ENCODE measurements at places on chromosomes 1 and 21.

- DNase-seq, result no peak
Measured at GRCh38 chr1:44262816-44263567, 49.7 kb downstream of the DMAP1 start.

- no peak for DNase-seq
Measured at GRCh38 chr1:102799496-102799895, 308.8 kb downstream of the COL11A1 start.

- DNase-seq, result no peak
Measured at GRCh38 chr21:45945868-45946210, 35.7 kb upstream of the COL6A1 start.

- no peak for DNase-seq
Measured at GRCh38 chr1:20068722-20069121, 1.3 kb upstream of the PLA2G5 start.

DNA sequence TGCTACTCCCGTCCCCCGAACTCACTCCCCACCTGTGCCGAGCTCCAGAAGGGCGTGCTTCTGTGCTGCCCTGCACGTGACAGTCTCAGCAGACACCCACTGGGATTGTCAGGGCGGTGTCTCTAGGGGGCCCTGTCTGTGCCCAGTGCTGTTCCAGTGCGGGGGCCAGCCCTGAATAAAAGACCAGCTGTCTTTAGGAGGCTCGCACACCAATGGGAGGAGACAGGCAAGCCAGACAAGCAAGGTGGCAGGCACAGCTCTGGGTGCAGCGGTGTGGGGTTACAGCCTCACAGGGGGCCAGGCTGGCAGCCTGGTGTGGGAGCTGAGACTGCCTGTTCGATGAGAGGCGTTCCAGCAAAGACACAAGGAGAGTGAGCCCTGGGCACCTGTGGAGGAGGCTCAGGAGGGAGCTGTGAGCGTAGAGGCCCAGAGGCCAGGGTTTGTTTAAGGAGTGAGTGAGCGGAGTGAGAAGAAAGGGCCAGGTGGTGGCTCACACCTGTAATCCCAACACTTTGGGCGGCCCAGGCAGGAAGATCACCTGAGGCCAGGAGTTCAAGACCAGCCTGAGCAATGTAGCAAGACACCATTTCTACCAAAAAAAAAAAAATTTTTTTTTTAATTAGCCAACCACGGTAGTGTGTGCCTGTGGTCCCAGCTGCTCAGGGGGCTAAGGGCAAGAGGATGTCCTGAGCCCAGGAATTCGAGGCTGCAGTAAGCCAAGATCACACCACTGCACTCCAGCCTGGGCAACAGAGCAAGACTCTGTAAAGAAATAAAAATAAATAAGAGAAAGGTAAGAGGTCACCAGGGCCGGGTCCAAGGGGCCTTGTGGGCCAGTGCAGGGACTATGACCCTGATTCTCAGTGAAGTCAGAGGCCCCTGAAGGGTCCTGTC is 48.2 kb upstream of the ARHGEF16 start:
- no peak for DNase-seq

Measured in posterior cingulate gyrus (tissue), 11 donors.